Omental fat pad (tissue), 4 donors: ENCODE measurements at places on chromosomes 12 and 14.

DNA sequence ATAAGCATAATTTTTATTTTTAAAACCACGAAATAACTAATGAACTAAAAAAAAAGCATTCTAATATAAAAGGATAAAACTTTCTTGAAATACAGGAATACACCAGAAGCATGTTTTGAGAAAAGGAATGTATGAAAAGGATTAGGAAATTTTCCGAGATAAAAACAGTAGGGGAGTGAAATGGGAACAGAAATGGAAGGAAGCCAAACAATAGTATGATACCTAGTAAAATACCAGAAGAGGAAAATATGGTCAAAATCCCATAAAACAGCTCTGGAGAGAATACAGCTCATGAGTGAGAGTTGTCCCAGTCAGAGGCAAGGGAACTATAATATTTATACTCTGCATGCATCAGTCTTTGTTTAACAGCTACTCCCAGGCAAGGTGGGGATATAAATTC is 1016.2 kb downstream of the SLC6A15 start:
- no peak for DNase-seq

DNA sequence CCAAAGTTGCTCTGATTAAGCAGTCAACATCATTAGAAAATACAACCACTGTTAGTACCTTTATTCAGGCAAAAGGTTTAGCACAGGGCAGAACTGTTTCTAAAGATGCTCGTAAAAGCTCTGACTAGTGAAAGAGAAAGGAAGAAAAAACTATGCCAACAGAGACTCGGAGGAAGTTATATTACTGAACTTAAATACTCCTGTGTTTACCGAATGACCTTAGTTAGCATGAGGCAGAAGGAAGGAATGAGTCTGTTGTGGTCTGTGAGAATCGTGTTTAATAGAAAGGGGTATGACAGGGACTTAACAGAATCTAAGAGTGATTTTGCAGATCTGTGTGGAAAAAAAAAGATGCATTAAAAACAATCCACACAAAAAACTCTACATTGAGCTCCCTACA is 84.1 kb upstream of the OVCH1 start:
- DNase-seq = no peak

GRCh38 chr14:27327095-27327494 is 729.3 kb upstream of the NOVA1 start:
- DNase-seq = no peak

DNA sequence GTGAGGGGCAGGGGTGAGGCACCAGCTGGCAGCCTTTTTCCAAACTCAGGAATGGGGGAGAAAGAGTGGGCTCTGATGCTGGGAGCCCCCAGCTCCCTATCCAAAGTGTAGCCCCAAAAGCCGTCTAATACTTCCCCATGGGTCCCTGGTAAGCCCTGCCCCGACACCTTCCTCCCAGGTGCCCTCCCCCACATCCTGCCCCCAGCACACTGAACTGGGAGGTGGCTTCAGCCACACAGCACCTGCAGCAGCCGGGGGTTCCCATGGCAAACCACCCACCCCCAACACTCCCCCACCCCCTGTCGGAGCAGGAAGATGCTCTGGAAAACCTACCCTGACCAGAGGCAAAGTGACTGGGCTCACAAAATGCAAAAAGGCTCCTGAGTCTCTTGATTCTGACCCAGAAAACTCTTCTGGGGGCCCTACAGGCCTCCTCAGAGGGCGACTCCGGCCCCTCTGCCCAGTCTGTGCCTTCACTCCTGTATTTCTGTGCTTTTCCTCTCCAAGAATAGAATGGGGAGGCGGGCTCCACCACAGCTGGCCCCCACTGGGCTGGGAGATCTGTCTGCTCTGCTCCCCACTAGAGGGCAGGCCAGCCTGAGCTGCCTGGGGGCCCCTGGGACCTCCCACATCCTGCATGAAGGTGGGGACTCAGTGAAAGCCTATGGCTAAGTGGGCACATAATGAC is 81.6 kb downstream of the ITPK1 start:
- no peak for DNase-seq

- DNase-seq = no peak
Measured at GRCh38 chr12:8120072-8120713, 3.2 kb upstream of the CLEC4A start.

DNA sequence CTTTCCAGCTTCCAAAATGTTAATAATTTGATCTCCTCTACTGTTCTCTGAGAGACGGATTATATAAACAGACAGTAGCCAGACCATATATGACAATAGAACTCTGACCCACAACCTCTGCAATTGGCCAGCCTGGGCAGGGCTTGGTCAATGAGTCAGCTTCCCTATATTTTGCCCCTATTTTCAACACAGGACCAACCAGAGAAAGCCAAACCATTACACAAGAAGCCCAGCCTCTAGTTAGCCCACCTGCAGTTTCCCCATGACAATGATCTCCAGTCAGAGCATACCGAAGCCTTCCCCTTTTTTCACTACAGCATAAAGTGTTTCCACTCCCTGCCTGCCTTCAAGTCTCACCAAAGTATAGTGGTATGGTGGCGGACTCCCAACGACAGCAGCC is 7.6 kb upstream of the EXD2 start:
- no peak for DNase-seq

DNA sequence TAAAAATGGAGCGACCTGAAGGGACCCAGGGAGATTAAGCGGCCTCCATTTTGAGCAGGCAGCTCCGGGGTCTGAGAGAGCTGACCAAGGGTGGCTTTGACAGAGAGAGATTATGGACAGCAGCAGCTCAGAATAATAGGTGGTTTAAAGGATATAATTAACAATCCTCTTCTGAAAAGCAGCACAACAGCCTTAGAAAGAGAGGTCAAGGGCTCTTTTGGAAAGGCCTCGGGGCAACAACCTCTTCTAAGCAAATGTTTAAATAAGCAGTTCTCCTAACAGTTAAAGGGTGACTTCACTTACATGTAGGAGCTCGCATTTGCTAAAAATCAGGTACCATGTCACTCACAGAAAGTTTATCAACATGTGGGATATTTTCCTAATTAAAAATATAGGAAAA is 87.2 kb upstream of the FRMD6 start:
- DNase-seq = no peak

GRCh38 chr12:6570264-6570887 is 2.3 kb upstream of the NOP2 start:
- DNase-seq = no peak

GRCh38 chr12:117046861-117047530 is 52.2 kb downstream of the TESC start:
- no peak for DNase-seq

- DNase-seq = no peak
Measured at GRCh38 chr14:99330316-99331240, 58.6 kb upstream of the BCL11B start.

GRCh38 chr12:72250346-72250745 is 21.8 kb upstream of the TRHDE start:
- no peak for DNase-seq

DNA sequence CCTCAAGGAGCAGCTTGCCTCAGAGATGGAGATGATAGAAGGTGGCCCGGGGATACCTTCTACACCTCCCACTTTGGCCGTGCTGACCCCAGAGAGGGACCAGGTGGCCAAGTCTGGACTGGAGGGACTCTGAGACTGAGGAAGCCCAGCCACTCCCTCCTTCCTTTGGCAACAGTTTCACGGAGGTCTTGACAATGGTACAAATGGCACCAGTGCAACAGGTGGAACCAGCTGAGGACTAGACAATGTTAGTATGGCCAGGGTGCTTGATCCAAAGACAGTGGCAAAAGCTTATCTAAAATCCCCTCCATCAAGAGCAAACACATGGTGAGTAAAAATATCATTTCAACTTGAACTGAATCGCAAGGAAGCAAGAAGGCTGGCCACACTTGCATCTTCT is 117.4 kb downstream of the FOXN3 start:
- DNase-seq = no peak

GRCh38 chr12:122411537-122411936 is 10.9 kb downstream of the CLIP1 start:
- DNase-seq = no peak

GRCh38 chr12:53380794-53381730 is 1.1 kb downstream of the SP1 start:
- DNase-seq = no peak

- DNase-seq = no peak
Measured at GRCh38 chr12:20557096-20557495, 138.0 kb upstream of the SLCO1C1 start.

- DNase-seq = no peak
Measured at GRCh38 chr14:103696466-103697071, 18.7 kb downstream of the XRCC3 start.

GRCh38 chr14:59939828-59940227 is 19.9 kb downstream of the LRRC9 start:
- DNase-seq = no peak

DNA sequence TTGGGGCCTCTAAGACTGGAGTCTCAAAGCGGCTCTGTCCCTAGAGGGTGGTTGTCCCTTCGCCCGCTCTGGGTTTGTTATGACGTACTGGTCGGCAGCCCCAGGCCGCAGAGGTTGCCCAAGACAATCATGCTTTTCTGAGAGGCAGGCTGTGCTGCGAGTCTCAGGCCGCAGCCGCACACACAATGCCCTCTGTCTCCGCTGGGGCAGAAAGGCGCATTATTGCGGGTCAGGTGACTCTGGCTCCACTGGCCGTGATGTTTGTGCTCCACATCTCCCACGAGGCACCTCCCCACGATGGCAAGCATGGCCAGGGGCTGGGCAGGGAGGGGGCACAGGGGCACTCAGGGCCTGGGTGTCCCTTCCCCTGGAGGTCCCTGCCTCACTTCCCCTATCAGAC is 21.0 kb upstream of the PLEKHG3 start:
- no peak for DNase-seq

DNA sequence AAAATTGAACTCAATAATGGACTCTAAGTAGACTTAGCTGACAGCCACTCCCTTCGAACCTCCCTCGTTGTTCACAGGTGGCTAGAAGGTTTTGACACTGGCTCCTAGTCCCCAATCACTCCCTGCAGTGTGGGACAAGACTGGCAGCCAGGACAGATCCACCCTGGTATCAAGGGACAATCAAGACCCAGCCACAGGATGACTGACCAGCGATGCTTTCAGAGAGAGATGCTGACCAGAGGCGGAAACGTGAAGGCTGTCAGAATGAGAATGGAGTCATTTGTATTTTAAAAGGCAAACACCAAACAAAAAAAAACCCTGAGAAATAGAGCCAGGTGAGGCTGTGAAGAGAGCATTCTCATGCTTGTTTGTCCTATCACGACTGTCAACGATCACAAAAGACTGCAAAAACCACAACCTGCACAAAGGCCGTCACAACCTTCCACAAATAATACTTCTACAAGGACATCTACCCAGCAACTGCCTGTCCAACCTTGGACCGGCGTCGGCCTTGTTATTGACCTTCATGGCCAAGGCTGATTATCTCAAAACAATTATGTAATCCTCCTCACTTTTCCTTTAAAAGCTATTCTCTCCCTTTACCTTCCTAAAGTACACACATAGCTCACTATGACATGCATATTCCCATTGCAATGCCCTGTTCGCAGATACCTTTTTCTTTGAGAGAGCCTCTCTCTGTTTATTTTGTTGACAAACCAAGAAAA is 13.2 kb downstream of the EIF5 start:
- DNase-seq = no peak

DNA sequence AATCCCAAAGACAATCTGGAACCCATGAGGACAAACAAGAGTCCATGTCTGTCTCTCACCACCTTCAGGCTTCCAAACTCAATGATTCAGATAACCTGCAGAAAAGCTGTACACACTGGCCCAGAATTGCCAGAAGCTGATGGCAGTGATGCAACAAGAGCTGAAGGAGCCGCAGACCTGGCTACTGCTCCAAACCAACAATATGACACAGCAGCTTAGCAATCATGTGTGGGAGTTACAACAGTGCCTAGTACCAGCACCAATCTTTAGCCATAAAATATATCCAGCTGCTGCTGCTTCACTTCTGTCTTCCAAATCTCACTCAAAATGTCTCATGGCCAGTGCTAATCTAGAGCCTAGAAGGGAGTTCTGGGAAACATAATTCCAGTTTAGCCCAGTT is 22.0 kb downstream of the RPS6KA5 start:
- DNase-seq = no peak

DNA sequence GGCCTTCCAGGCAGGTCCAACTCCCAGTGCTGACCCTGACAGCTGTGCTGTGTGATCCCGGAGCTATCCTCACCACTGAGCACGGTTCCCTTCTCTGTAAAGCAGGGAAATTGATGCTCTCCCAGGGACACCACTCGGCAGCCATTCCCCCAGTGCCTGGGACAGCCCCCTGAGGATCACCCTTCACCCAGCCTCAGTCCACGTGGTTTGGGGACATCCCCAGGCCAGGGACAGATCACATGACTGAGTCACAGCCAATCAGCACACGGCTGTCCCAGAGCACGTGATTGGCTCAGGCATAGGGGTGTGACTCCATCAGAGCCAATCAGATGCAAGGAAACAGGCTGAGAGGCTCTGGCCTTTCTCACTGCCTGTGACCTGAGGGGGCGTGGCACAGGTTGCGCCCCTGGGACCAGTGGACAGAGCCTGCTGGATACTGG is 68.8 kb upstream of the SFSWAP start:
- DNase-seq = no peak

DNA sequence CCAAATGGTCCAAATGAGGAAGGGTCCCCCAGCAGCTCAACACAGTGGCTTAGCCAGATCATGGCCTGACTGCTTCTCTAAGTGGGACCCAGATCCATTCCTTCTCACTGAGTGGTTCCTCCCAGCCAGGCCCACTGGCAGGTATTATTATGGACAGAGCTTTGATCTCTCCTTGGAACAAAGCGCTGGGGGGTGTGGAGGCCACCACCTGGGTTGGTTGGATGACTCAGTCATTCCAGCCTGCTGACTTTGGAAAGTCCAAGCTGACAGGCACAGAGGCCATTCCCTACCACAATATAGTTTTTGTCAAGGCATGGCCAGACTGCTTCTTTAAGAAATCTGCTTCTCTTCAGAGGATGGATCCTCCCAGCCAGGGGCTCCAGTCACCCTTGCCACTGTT is 341.1 kb downstream of the BTG1 start:
- no peak for DNase-seq

GRCh38 chr14:40523123-40523522 is 1083.6 kb upstream of the LRFN5 start:
- no peak for DNase-seq

DNA sequence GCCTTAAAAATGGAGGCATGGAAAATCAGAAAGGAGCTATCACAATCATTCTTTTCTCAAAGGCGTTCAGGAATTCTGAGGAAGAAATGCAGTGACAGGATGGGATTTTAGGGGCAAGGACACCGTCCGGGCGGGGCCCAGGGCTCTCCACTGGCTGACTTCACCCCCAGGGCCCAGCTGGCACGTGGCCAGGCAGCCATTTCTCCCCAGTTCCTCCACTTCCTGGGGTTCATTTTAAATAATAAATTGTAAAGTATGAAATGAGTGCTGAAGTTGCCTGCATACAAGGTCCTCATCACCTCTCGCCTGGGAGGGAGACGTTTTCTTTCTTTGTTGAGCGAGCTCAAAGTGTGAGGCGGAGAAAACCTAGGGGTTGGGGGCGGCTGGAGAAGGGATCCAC is 73.8 kb downstream of the WDR20 start:
- DNase-seq = no peak

GRCh38 chr12:111386885-111387284 is 18.0 kb upstream of the PHETA1 start:
- DNase-seq = no peak
